ENCODE measurements at places on chromosomes 6 and 20.

- DNase-seq = peak; percentile 94
Observed at GRCh38 chr6:11218538-11219399, 13.7 kb downstream of the NEDD9 start.

DNA sequence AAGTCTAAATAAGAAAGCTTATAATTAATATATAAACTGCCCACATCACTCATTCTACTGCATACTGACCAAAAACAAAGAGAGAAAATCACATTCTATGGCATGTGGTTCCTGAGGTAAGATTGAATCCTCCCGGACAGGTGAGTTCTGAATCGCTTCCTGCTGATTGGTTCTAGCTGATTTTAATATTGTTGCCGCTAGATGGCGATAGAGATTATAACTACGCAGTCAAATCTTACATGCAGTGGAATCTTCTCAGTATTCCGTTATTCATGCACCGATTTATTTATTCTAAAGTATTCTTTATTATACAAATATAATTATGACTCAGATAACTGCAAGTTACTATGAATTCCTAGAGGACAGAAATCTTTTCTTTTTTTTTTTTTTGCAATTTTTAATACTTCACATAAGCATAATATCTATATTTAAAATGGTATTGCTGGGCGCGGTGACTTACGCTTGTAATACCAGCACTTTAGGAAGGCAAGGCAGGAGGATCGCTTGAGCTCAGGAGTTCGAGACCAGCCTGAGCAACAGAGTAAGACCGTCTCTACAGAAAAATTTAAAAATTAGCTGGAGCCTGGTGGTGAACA, 24.2 kb upstream of the TMX4 start:
- DNase-seq = peak; percentile 78

- no peak for DNase-seq
Observed at GRCh38 chr20:55538261-55538908, 466.9 kb downstream of the CBLN4 start.

DNA sequence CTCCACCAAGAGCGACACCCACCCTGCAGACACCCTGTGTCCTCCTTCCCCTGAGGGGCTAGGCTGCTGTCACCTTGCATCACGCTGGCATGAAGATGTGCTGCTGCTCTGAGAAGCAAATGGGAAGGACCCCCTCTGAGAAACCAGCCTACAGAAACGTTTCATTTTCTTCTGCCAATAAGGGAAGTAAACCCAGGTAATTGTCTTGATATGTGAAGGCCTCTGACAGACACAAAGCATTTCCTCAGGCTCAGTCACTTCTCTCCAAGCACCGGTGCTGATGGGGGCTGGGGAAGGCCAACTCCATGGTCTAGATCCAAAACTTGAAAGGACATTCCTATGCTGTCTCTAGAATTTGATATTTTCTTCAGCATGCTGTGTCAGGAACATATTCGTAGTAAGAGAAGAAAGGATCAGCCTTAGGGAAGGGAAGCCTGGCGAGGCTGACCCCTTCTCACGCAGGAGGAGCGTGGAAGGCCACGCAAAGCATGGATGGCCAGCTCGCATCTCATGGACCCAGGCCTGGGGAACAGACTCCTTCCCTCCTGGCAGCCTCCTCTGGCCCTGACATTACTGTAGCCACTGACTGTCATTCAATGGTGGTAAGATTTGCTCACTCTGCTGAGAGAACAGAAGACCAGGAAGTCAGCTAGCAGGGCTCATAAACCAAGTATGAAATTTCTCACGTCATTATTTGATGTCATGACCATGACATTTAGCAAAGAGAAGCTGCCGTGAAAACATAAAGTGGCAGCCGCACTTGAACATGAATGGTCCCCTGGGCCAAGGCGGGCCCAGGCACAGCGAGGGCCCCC, 20.4 kb downstream of the ACSS1 start:
- DNase-seq = no peak

DNA sequence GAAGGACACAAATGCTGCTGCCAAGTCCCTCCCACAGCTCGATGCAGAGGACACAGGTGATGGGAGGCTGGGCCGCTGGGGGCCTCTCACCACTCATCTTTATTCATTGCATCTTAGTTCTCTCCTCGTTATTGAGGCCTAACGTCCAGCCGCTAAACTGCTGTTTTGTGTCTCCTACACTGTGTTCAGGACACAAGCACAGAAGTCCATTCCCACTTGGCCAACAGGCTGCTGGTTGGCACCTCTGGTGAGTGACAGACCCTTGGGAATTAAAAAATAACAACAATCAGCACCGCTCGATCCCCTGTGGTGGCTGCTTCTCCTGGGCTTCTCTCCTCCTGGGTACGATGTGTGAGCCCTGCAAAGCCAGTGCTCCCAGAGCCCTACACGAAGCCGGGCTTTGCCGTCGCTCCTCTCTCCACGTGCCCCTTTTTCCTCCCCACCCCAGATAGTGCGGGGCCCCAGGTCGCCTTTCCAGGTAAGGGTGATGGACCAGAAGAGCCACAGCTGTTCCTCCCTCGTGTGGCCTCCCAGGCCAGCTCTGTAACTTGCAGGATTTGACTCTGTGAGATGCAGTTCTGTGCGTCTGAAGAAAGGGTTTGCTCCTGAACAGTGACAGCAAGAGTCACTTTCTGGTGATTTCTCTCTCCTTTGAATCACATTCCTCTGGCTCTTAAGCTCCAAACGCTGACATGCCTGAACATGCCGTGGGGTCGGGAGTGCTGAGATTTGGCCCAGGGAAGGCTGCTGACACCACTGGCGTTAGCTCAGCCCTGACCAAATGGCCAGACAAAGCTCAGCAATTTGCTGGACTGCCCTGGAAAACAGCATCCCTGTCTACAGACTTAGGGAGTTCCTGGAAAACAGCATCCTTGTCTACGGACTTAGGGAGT, 59.3 kb downstream of the DLL1 start:
- no peak for DNase-seq

Measured in fibroblast of pulmonary artery (primary cell).